Hematopoietic multipotent progenitor cell treated with erythropoietin and hydrocortisone succinate and interleukin-3 and kit ligand, for 4 days (in vitro differentiated cells): ENCODE measurements at places on chromosomes 3 and 15.

DNA sequence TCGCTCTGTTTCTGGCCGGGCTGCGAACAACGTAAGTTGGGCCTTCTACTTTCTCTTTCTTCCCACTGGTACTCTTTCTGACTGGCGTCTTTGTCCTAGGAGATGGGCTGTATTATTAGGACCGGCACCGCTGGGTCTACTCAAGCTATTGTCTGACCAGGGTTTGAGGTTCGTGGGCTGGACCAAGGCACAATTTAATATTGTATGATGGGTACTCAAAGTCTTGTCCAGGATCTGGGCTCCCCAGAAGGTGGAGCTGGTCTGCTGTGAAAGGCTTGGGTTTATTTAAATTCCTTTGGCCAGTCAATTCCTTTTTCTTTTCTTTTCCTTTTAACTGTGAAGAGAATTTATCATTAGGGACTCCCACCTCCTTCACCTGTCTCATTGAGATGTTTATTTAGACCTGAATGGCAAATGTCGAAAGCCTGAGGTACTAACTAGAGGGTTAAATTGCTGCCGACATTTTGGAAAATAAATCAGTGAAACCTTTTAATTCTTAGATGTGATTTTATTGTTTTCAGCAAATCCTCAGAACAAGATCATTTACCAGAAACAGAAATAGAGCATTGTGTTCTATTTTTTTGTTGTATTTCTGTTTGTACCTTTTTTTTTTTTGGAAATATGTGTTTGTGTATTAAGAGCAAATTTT is 410 bp downstream of the LRRC49 start:
- DNase-seq: peak; percentile 65

GRCh38 chr15:57614241-57614640 is 22.5 kb downstream of the MYZAP start:
- peak; percentile 34 for DNase-seq

DNA sequence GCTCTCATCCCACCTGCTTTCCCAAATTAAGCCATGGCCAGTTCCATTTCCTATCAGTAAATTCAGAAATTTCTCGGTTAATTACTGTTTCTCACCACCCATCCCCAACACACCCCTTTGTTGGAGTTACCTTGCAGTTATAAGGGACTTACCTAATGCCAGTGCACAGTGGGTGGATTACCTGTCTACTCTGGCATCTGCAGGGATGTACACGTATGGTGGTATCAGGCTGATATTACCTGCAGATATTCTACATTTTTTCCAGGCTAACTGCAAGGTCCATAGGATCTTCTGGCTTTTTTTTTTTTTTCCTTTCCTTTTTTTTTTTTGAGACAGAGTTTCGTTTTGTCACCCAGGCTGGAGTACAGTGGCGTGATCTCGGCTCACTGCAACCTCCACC is 7.9 kb upstream of the MRAS start:
- DNase-seq: no peak

DNA sequence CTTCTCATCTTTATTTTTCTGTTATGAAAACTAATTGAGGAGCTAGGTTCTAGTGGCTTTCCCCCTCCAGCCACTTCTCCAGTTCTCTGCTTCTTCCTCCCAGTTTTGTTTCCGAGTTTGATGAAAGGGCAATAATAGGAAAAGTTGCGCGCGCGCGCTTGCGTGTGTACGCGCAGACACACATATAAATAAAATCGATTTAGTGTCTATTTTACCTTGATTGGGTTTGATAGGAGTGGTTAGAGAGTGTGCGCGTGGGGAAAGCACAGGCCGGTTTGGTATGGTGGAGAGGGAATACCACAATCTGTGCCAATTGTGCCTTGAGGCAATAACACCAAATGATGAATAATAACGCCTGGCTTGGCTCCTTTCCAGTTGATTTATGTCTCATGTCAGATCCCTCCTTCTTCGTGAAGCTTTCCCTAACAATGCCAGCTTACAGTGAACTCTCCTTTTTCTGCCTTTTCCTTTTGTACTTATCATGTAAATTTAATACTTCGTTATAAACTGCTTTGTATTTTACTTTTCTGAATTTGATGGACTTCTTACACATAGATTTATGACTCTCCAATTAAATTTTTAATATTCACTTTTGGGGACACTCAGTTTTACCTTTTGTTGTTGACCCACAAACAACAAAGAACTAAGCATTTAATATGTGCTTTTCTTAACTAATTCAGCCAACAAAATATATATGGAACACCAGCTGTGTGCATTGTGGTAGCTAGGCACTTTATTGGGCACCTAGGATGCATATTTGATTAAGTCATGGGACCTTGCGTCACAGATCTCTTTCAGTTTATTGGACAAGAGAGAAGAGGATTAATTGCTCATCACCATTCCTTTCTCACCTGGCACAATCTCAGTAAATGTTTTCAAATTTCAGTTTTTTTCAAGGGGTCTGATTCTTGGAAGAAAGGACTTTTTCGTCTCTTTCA is 1.7 kb downstream of the TIPARP start:
- peak; percentile 78 for DNase-seq

- no peak for DNase-seq
These were observed 79.7 kb upstream of the CDIN1 start for GRCh38 chr15:36499412-36500389.

GRCh38 chr3:4270720-4271119 is 32.4 kb upstream of the SETMAR start:
- peak; percentile 50 for DNase-seq

DNA sequence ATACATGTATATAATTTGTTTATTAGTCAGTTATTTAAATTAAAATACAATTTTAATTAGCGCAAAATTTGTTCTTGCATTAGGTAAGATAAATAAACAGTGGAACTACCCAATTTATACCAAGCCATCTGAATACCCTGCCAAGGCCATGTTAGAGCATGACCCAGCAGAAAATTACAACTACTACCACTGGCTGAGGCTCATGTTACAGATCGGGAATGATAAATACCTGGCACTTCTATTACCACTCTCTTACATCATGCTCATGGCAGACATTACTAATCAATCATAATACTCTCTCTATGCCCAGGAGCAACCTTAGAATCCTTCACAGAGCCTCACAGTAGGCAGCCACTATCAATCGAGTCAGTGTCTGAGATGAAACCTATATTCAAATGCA is 21.2 kb upstream of the LMOD3 start:
- DNase-seq: peak; percentile 44

DNA sequence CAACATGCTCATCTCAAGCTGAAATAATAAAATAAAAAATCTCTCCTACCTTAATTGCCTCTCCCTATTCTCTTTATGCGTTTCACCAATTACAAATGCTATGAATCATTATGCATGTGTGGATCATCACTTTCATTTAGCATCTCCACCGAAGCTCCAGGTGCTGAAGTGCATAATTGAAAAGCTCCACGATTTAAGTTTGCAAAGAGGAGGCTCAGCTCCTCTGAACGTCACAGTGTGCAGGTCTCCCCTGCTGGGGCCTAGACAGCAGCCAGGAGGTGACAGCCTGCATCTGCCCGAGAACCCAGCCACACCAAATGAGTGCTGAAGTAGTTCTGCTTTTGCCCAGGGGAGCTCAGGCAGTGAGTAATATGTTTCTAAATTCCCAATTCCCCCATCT is 60.5 kb upstream of the GLCE start:
- peak; percentile 34 for DNase-seq

- no peak for DNase-seq
These were observed 5.6 kb downstream of the TSEN2 start for GRCh38 chr3:12489832-12490231.

DNA sequence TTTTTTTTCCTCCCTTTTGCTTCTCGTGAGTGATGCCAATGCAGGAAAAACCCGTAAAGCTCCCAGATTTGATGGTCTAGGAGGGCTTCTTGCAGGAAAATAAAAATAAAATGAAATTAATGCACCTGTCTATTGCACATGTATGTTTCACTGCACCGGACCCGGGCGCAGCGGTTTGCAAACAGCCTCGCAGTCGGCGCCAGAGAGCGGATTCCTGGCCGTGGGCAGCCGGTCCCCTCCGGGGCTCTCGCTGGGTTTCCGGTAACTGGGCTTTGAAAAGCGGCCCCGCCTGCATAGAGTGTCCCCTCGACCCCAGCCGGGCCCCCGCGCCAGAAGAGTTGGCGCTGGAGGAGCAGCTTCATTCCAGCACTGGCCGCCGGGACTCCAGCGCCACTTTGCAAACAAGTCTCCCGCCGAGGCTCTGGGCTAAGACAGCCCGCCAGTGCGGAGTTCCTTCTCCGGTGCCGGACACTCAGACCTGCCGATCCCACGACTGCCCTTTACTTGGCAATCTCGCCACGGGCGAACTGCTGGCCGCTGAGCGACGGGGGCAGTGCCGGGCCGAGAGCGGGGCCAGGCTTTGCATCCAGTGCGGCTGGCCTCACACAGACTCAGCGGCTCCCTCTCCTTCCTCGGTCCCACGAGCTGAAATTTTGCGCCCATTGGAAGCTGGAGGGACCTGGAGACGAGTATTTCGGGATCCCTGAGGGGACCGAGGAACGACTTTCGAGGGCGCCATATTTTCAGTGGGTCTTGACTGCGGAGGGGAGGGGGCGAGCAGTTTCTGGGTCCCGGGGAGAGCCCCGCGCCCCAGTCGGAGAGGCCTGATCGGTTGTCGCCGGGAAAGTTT is 225.9 kb upstream of the C2CD4B start:
- peak; percentile 62 for DNase-seq

- no peak for DNase-seq
These were observed 1.4 kb downstream of the MAPKBP1 start for GRCh38 chr15:41775651-41776050.

DNA sequence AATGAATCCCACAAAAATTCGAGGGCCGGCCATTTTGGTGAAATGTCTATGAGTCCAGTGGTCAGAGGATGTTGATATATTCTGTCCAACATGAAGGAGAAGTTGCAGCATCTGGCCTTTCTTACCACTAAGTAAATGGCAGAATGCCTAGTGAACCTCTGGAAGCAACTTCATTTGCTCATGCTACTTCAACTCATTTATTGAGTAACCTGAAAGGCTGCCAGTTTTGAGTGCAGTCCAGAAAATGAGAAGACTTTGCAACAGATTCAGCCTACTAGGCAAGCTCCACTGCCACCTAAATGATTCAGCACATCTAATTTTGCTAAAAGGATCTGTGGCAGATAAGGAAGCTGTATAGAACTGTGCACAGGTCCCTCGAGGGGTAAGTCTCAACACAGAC is 265.0 kb downstream of the OPA1 start:
- peak; percentile 87 for DNase-seq

DNA sequence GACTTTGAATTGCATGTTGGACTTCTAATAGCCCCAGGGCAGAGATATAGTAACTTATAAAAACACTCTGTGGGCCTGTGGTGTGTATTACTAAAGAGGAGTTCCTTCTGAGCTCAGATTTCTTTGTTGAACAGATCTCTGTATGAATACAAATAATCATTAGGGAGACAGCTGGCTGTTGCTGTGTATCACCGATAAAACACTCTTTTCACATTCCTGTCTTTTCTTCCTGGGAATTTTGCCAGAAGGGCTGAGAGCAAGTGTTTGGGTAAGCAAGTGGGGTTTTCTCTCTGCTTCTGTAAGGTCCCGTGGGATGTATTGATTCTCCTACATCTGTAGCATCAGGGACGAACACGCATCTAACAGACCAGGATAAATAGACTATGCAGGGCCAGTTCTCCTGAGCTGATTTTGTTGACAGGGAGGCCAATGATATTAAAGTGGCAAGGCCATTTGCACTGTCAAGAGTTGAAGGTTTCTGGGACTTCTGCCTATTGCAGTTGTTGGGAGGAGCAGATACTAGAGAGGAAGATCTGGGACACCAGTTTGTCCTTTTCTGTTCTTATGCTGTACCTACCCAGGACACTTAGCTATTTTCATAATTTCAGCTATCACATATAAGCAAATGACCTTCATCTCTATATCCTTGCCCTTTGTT is 225.9 kb upstream of the CD96 start:
- DNase-seq: no peak

DNA sequence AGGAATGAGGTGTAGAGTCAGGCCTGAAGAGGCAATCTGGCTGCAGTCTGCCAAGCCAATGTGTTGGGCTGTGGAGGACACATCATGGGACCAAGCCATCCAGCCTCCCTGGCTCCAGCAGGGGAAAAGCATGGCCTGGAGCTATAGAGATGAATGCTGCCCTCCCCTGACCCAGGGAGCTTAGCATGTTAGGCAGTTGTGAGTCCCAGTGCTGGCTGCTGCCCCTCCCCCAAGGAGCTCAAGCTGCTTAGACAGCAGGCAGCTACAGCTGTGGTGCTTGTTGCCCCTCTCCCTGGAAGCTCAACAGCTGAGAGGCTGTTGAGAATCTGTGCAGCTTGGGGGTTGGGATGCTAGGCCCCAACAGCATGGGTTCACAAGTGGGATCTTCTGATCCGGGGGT is 85.6 kb upstream of the DNAJC19 start:
- no peak for DNase-seq

DNA sequence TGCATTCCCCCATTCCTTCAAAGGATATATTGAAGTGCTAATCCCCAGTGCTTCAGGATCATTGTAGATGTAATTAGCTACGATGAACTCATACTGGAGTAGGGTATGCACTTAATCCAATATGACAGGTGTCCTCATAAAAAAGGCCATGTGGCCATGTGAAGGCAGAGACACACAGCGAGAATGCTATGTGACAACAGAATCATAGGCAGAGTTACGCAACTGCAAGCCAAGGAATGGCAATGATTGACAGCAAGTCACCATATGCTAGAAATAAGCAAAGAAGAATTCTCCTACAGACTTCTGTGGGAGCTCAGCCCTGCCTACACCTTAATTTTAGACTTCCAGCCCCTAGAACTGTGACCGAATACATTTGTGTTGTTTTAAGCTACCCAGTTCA is 875.6 kb upstream of the ROBO1 start:
- no peak for DNase-seq

DNA sequence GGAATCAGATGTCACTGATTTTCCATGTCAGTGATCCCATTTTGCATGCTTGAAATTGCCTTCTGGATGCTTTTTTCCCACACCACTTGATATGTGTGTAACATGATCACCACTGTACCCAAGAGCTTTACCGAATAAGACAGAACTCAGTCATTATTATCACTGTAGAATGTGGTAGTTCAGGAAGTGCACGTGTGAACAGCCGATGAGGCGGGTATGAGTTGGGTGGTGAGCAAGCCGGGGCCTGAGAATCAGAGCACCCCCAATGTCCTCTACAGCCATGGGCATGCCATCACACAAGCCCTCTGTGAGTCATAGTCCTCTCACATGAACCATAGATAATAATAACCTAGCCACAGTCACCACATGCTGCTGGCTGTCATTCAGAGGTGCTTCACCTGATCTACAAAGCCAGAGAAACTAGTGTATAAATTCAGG is 470.8 kb downstream of the SOX2 start:
- no peak for DNase-seq

- no peak for DNase-seq
These were observed 72.0 kb upstream of the BLM start for GRCh38 chr15:90644952-90645725.

DNA sequence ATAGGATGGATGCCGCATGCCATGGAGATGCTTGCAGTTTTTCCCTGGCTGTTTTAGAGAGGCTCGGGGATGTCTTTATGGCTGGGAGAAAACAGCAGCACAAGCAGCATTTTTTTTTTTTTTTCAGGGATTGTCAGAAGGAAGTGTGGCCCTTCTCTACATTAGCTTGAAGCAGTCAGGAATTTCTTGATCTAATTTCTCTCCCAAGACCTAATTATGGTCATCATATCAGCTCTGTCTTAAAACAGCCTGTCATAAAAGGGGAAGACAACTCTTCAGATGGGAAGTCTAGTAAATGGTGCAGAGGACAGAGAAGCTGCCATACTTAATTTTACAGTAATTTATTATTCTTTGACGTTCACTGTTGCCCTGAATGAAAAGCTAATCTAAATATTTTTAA is 44.5 kb downstream of the EAF1 start:
- no peak for DNase-seq

GRCh38 chr3:32375596-32375930 is 16.1 kb upstream of the CMTM7 start:
- DNase-seq: no peak
